ENCODE measurements at places on chromosomes 5 and 9. TPM values are rescaled to one million over a fixed set of nuclear protein-coding genes. Genes with fewer than 3 reads are reported as not detected.

The SOHLH1 gene
- polyA plus RNA-seq = not detected

The IL4 gene
- not detected for polyA plus RNA-seq

DNA sequence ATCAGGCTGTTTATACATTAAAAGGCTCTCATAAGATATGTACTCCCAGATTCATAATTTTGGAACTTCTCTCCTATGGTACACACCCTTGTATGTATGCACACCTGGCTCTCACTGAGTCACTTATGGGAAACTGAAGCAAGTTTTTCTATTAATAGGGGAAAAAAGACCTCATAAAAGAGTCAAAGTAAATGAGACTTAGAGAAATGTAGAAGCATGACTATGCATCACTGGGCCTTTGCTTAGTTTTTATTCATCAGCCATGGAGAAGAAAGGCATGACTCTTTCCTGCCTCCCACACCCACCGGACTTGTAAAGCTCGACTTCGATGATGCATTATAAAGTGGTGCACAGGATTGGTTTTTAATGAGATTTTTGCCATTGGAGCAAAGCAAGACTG, 28.2 kb downstream of the MTAP start:
- no peaks in the 10 kb centered on the region for H3K4me1 ChIP-seq
- H3K27ac ChIP-seq = no peak overlapping the region
- no peak for DNase-seq
- H3K36me3 ChIP-seq = no peaks in the 10 kb centered on the region
- H3K27me3 ChIP-seq = no peaks in the 10 kb centered on the region

GRCh38 chr9:129909851-129910250, 74.6 kb downstream of the USP20 start:
- DNase-seq = no peak
- H3K27ac ChIP-seq = no peak overlapping the region
- peaks cover 20% of the 10 kb centered on the region for H3K36me3 ChIP-seq
- H3K4me3 ChIP-seq = no peak overlapping the region

- H3K27ac ChIP-seq = no peak overlapping the region
- H3K4me1 ChIP-seq = no peaks in the 10 kb centered on the region
- no peaks in the 10 kb centered on the region for H3K36me3 ChIP-seq
- H3K27me3 ChIP-seq = no peaks in the 10 kb centered on the region
- no peak for DNase-seq
These were observed 91.8 kb upstream of the TXNDC8 start for GRCh38 chr9:110429453-110429852.

GRCh38 chr5:139667001-139667729, 19.0 kb downstream of the CXXC5 start:
- no peaks in the 10 kb centered on the region for H3K36me3 ChIP-seq
- no peak overlapping the region for H3K27ac ChIP-seq
- no peak for DNase-seq
- H3K27me3 ChIP-seq = peaks cover 3% of the 10 kb centered on the region
- peaks cover 40% of the 10 kb centered on the region for H3K4me1 ChIP-seq
